ENCODE measurements at places on chromosomes 5 and 9.

DNA sequence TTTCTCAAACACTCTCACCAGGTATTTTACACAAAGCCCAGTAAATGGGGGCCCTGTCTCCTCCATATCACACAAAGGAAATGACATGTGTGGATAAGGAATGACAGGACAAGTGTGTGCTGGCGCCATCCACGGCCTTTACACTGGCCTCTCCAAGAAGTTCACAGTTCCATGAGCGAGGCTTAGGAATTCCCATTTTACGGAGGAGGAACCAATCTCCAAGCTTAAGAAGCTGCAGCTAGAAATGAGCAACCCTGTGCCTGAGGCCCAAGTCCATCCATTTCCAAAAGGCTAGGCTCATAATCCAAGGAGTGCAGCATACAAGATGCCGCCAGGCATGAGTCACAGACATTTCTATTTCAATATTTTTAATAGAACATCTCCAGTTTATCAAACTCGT, 203.4 kb downstream of the AUH start:
- no peak for DNase-seq

DNA sequence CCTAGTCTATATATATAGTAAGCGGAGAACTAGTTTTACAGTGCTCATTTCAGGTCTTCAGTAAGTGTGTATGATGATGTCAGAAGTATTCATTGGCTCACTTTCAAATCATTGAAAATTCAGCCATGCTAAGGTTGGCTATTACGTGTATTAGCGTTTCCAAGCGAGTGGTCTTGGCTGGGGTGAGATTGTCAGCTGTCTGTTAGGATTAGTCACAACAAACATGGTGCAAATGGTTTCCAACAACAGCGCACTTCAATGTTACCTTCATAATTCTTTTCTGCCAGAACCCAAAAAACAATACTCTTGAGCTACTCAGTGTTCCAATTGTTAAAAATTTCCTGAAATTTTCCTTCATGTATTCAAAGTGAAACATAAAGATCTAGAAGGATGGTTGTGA, 283.0 kb downstream of the AOPEP start:
- no peak for DNase-seq

GRCh38 chr9:13675638-13676000, 396.1 kb upstream of the MPDZ start:
- no peak for DNase-seq

- no peak for DNase-seq
Measured at GRCh38 chr9:127116088-127116726, 6.2 kb downstream of the ANGPTL2 start.

- DNase-seq, result no peak
Measured at GRCh38 chr5:74657165-74657564, 16.6 kb upstream of the ENC1 start.

DNA sequence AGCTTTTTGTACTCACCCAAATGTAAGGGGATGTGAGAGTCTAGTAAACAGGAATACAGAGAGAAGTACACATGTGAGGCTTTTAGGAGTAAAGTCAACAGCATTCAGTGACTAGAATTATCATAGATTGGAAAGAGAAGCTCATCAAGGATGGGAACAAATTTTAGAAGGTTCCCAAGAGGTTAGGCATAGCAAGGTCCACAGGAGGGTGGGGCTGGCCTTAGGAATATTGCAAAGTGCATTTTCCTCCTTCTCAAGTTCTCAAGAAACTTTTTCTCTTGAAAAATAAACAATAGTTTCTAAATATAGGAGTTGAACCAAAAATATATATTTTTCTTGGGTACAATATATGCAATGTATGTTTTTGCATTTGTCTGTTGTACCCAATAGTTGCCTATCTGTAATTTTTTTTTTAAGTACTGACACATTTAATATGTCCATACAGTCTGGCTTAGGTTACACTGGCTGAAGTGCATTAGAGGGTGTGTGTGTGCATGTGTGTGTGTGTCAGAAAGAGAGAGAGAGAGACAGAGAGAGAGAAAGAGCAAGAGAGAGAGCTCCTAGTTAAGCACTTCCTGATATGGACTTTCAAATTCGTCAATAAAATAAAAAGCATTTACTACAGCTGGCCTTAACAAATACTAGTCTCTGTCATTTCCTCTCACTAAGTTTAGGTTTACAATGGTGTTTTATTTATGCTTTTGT, 62.2 kb downstream of the SNX18 start:
- DNase-seq, result no peak

DNA sequence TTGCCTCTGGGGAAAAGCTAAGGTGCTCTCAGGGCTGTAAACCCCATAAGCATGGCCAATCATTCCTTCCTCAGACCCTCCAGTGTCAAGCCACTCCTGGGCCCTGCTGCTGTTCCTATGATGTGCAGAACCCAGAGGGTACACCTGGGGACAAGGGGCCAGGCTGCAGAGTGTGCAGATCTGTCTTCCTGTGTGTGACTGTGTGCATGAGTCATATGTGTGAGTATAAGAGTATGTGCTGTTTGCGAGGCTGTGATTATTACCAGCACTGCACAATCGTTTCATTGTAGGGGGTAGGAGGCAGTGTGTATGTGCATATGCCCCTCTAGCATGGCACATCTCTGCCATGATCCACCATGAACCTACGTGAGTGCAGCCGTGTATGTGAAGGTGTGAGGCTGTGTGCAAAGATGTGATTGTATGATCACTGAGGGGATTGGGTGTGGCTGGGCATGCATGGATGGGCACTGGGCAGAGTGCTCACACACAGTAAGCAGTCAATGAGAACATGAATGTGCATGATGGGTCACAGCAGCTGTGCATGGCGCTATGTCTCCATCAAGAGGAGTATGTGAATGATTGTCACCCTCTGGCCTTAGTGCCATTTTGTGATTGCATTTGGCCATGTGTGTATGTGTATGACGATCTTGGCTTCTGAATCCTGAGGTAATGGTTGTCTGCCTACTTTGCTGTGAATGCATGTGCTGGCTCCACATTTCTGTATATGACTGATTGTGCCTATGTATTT, 2.4 kb upstream of the OR1K1 start:
- DNase-seq, result no peak
